HT1080 (cell line): ENCODE measurements at places on chromosomes 5 and 9.

- no peak for DNase-seq
Measured at GRCh38 chr5:80437326-80437725, 29.5 kb downstream of the ZFYVE16 start.

- DNase-seq, result no peak
Measured at GRCh38 chr5:132229236-132229635, 1.6 kb upstream of the P4HA2 start.

DNA sequence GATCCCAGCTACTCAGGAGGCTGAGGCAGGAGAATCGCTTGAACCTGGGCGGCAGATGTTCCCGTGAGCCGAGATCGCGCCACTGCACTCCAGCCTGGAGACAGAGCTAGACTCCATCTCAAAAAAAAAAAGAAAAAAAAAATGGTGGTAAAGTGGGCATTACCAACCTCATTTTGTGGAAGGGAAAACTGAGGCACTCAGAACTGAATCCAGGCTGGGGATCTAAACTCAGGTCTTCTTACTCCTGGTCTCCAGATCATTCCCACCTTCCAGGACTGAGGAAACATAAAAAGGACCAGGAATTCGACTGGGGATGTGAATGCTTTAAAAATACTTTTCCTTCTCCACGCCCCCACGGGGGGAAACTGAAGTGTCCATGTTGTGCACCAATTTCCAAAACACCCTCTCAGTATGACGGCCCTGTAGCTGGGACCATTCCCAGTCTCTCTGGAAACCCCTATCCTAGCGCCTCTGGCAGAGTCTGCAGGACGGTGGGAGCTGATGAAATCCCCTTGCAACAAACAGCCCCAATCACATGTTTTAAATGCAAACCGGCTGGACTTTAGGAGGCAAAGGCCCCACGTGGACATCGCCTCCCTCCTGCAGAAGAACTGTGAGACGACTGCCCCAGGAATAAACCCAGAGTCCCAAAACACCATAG is 8.9 kb upstream of the AKNA start:
- DNase-seq, result no peak

DNA sequence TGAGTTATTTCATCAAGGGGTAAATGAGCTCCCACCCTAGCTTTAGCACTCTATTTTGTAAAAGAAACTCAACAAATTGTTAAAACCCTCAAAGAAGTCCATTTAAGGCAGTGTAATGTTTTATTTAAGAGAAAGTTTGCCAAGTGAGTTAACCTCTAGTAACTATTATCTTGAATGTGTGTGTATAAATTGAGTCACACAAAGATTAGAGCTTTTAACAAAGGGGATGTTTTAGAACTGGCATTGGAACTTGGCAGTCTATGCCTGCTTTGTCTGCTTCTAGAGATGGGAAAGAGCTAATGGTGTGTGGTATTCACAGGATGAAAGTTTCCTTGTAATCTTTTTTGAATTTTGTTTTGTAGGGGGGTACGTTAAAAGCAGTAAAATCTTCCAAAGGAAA is 33.2 kb downstream of the KDM3B start:
- no peak for DNase-seq

- DNase-seq, result no peak
Measured at GRCh38 chr9:16406526-16407225, 463.8 kb downstream of the BNC2 start.

- no peak for DNase-seq
Measured at GRCh38 chr5:174119468-174119881, 74.0 kb downstream of the NSG2 start.

DNA sequence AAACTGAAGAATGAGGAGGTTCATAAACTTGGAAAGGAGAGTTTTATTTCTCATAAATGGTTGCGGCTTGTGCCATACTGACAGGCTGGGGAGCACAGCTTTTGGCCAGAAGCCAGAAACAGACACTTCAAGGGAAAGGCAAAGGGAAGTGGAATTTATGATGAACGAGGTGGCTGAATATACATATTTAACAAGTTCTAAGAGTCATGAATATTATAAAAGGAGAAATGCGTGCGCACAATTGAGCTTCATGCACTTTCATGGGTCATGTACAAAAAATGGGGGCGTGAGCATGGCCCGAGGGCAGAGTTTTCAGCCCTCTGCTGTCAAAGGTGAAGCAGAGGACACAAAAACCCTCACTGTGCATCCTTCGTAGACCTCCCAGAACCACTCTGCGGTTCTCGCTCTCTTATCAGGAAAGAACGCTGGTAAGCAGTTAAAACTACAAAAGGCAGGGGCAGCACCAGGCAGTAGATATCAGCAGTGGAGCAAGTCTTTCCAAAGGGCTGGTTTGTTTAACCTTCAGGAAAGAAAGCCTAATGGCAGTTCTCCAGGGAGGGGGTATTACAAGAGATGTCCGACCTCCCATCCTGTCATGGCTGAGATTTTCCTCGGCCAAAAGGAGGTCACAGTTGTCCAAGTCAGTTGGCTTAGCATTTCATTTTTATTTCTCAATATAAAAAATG is 29.0 kb downstream of the AUH start:
- DNase-seq, result no peak

- no peak for DNase-seq
Measured at GRCh38 chr5:71662381-71662780, 56.7 kb upstream of the CARTPT start.
